ENCODE measurements at places on chromosomes 12 and 14.

GRCh38 chr14:69852531-69853321 lies 26.5 kb upstream of the SMOC1 start:
- H3K4me1 ChIP-seq, result no peaks in the 10 kb centered on the region
- H3K36me3 ChIP-seq, result no peaks in the 10 kb centered on the region
- no peak overlapping the region for H3K27ac ChIP-seq
- DNase-seq, result no peak

DNA sequence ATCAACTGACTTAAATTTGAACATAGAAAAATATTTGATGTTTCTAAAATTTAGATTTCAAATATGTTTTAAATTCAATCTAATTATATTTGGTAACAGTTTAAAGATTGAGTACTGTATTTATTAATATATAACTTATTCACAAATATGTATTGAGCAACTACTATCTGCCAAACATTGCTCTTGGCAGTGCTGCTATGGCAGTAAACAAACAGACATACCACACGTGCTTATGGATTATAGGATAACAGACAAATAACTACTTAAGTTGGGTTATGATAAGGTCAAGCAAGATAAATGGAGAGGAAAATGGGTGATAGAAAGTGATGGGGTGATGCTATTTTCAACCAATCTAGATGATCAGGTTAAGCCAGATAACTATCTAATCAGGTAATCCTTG lies 538.1 kb downstream of the C12orf50 start:
- H3K4me1 ChIP-seq, result no peaks in the 10 kb centered on the region
- no peaks in the 10 kb centered on the region for H3K27me3 ChIP-seq
- DNase-seq, result no peak
- H3K27ac ChIP-seq, result no peak overlapping the region

- no peak for DNase-seq
- no peak overlapping the region for H3K27ac ChIP-seq
- no peak overlapping the region for H3K4me3 ChIP-seq
- peaks cover 10% of the 10 kb centered on the region for H3K27me3 ChIP-seq
- H3K36me3 ChIP-seq, result no peaks in the 10 kb centered on the region
Observed at GRCh38 chr14:73248108-73248868, 11.0 kb downstream of the PAPLN start.

DNA sequence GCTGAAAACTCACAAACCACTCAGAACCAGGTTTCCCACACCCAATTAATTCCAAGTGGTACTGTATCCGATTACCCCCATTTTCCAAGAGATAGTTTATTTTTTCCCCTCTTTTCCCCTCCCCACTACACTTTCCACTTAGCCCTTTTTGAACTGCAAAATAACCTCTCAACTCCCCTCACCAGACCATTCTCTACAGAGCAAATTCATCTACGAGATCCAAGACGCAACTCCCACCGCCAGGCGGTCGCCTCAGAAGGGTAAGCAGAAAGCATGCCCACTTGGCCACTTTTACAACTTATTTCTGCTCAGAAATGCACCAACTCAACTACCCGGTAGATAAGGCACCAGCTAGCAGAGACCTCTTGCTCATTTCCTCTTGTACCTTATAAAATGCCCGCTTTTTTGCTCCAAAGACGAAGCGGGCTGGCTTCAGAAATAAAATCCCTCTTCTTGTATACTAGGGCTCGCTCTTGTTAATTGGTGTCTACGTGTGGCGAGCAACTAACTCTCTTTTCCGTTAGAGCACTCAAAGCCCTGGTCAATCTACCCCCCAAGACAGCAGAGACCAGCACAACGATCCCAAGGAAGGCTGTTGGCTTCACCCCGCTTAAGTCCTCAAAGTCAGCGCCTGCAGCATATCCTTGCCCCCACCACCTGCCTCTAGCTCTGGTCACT lies 910 bp upstream of the SRP54 start:
- H3K27me3 ChIP-seq, result no peaks in the 10 kb centered on the region
- H3K27ac ChIP-seq, result peak overlapping the region; percentile 98
- peak; percentile 24 for DNase-seq
- no peaks in the 10 kb centered on the region for H3K36me3 ChIP-seq

GRCh38 chr14:76261371-76261811 lies 109.7 kb downstream of the GPATCH2L start:
- H3K4me1 ChIP-seq, result no peaks in the 10 kb centered on the region
- no peak overlapping the region for H3K4me3 ChIP-seq
- H3K27me3 ChIP-seq, result no peaks in the 10 kb centered on the region

DNA sequence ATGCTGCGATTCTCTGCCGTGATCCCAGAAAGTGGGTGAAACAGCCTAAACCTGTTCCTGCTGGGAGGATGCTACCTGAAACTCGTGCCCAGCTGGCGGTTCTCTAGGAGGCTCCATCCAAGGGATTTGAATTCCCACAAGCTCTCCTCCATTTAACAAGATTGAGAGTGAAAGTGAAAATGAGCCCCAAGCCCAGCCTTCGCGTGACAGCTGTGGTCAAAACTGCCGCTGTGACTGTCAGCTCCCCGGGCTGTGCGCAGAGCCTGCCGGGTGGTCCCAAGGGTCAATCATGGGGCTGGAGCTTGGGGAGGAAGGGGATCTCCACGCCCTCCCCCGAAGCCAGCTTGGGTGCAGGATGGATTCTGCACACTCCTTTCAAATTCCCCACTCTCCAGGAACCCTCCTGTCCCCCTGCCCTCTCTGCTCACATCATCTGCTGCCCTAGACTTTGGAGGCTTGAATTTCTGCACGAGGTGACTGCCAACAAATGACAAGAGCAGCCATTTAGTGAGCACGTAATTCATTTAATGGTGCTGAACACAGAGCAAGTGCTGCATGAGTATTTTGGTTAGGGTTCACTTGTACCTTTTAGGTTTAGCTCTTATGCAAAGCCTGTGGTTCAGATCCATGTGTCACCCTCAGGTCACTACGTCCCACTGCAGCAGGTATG lies 5.3 kb downstream of the ASB2 start:
- peak overlapping the region; percentile 54 for H3K4me3 ChIP-seq
- peak overlapping the region; percentile 59 for H3K27ac ChIP-seq
- DNase-seq, result no peak
- peaks cover 16% of the 10 kb centered on the region for H3K4me1 ChIP-seq

- no peaks in the 10 kb centered on the region for H3K27me3 ChIP-seq
- DNase-seq, result no peak
- peaks cover under 1% of the 10 kb centered on the region for H3K36me3 ChIP-seq
Observed at GRCh38 chr12:116739381-116739887, 1.3 kb downstream of the RNFT2 start.

GRCh38 chr12:89825591-89826449 lies 117.2 kb upstream of the ATP2B1 start:
- H3K27ac ChIP-seq, result no peak overlapping the region
- no peaks in the 10 kb centered on the region for H3K36me3 ChIP-seq

DNA sequence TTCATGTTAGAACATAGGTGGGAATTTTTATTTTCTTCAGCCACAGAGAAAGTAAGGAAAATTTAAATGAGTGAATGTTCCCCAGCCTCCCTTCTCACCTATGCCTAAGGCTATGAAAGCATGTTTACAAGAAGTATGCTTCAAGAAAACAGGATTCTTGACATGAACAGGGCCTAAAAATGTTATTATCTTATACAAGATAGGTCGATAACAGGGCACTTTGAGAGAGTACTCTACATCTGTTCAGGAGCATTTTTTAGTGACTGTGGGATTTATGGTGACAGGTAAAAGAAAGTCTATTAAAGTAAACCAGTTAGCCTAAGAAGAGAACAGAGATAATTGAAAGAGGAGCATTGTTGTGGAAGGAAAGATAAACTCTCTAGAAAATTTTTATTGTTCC lies 222.9 kb upstream of the DAAM1 start:
- H3K27me3 ChIP-seq, result no peaks in the 10 kb centered on the region
- H3K27ac ChIP-seq, result no peak overlapping the region
- H3K4me1 ChIP-seq, result no peaks in the 10 kb centered on the region
- H3K36me3 ChIP-seq, result no peaks in the 10 kb centered on the region
- no peak overlapping the region for H3K4me3 ChIP-seq
- DNase-seq, result no peak

- H3K4me1 ChIP-seq, result peaks cover 20% of the 10 kb centered on the region
- DNase-seq, result no peak
- no peaks in the 10 kb centered on the region for H3K27me3 ChIP-seq
Observed at GRCh38 chr12:122882908-122883558, 12.9 kb downstream of the VPS37B start.

DNA sequence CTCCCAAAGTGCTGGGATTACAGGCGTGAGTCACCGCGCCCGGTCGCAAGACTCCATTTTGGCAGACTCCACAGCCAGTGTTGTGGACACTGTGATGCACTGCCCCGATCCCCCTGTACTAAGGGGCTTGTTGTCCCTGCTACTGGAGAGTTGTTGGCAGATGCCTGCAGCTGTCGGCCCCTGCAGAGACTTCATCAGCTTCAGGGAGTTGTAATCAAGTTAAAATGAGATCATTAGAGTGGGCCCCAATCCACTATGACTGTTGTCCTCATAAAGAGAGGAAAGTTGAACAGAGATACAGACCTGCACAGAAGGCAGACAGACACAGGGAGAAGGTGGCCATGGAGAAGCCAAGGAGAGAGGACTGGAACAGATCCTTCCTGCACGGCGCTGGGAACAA lies 23.7 kb upstream of the TUBA1A start:
- no peak overlapping the region for H3K27ac ChIP-seq
- no peaks in the 10 kb centered on the region for H3K27me3 ChIP-seq
- DNase-seq, result no peak
- H3K4me1 ChIP-seq, result no peaks in the 10 kb centered on the region

GRCh38 chr14:37253905-37254304 lies 56.2 kb downstream of the MIPOL1 start:
- H3K4me3 ChIP-seq, result no peak overlapping the region
- H3K27ac ChIP-seq, result no peak overlapping the region
- no peaks in the 10 kb centered on the region for H3K4me1 ChIP-seq
- no peaks in the 10 kb centered on the region for H3K27me3 ChIP-seq
- no peak for DNase-seq

DNA sequence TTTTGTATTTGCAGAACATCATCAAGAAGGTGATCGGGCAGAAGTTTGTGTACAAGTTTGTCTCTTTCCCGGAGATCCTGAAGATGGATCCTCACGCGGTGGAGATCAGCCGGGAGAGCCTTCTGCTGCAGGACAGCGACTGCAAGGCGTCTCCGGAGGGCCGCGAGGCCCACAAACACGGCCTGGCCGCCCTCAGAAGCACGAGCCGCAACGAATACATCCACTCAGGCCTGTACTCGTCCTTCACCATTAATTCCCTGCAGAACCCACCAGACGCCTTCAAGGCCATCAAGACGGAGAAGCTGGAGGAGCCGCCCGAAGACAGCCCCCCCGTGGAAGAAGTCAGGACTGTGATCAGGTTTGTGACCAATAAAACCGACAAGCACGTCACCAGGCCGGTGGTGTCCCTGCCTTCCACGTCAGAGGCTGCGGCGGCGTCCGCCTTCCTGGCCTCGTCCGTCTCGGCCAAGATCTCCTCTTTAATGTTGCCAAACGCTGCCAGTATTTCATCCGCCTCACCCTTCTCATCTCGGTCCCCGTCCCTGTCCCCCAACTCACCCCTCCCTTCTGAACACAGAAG lies 52.8 kb downstream of the ELK3 start:
- no peak overlapping the region for H3K27ac ChIP-seq
- H3K27me3 ChIP-seq, result no peaks in the 10 kb centered on the region
- DNase-seq, result no peak
- no peak overlapping the region for H3K4me3 ChIP-seq
- peaks cover 63% of the 10 kb centered on the region for H3K36me3 ChIP-seq

- no peaks in the 10 kb centered on the region for H3K27me3 ChIP-seq
- no peaks in the 10 kb centered on the region for H3K36me3 ChIP-seq
- peaks cover 6% of the 10 kb centered on the region for H3K4me1 ChIP-seq
- H3K27ac ChIP-seq, result no peak overlapping the region
- no peak overlapping the region for H3K4me3 ChIP-seq
Observed at GRCh38 chr12:39329018-39329417, 113.9 kb downstream of the KIF21A start.

GRCh38 chr12:46406352-46407027 lies 33.9 kb upstream of the SLC38A2 start:
- DNase-seq, result no peak
- H3K27me3 ChIP-seq, result no peaks in the 10 kb centered on the region
- no peak overlapping the region for H3K27ac ChIP-seq

DNA sequence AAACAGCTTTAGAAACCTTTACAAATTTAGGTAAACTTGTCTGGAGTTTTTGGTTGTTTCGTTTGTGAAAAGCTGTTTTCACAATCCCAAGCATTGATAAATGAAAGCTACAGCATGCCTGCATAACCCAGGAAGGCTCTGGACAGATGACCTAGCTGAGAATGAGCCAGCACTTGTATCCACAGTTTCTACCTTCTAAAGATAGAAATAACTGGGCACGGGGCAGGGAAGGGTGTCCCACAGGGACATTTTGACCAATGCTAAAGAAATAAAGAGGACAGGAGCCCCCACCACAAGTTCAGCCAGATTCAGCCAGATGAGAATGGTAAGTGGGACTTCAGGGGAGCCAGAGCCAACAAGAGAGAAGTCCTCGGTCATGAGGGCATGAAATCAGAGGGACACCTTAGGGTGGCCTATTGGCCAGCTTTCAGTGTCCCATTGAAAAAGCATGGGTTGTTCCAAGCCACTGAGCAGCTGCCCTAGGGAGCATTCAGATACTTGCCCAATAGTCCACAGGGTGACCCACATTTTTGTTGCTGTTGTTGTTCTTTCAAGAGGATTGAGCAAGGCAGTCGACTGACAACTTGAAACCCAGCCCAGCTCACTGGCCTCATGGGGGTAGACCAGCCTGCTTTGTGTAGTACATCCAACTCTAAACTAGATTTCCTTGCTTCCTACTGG lies 140.3 kb upstream of the NUDT4 start:
- no peak overlapping the region for H3K27ac ChIP-seq
- no peaks in the 10 kb centered on the region for H3K27me3 ChIP-seq
- no peak for DNase-seq
- no peaks in the 10 kb centered on the region for H3K4me1 ChIP-seq
- no peak overlapping the region for H3K4me3 ChIP-seq
- H3K36me3 ChIP-seq, result no peaks in the 10 kb centered on the region

- H3K27ac ChIP-seq, result no peak overlapping the region
- no peaks in the 10 kb centered on the region for H3K36me3 ChIP-seq
- no peaks in the 10 kb centered on the region for H3K27me3 ChIP-seq
Observed at GRCh38 chr14:58677996-58678395, 40.2 kb downstream of the DACT1 start.

DNA sequence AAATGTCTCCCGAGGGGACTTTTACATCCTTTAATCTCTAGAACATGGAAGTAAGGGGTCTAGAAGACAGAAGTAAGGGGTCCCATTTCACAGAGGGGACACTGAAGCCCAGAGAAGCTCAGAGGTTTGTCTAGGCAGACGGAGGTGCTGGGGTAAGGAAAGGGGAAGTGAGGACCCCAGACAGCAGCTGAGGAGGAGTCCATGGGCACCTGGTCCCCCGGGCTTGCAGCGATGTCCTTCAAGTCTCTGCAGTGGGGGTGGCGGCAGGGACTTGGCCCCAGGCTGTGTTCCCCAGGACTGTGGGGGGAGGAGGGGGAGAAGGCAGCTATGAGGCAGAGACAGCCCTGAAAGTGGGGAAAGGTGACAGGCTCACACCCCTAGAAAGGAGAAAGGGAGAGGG lies 30.7 kb downstream of the DTX1 start:
- no peaks in the 10 kb centered on the region for H3K27me3 ChIP-seq
- no peak for DNase-seq
- H3K36me3 ChIP-seq, result no peaks in the 10 kb centered on the region
- peaks cover 65% of the 10 kb centered on the region for H3K4me1 ChIP-seq
